ENCODE measurements at places on chromosomes 7 and 10. TPM values are rescaled to one million over a fixed set of nuclear protein-coding genes. Genes with fewer than 3 reads are reported as not detected.

The CYP2C8 gene
- 0.14 TPM for total RNA-seq

The PRF1 gene
- total RNA-seq = 28.6 TPM

The CALY gene
- not detected for total RNA-seq

The DOCK1 gene
- total RNA-seq = 0.81 TPM

The CHST15 gene
- 0.43 TPM for total RNA-seq

The SLC18A3 gene
- total RNA-seq = not detected

The PRSS37 gene
- not detected for total RNA-seq

The PEX1 gene
- total RNA-seq = 16.0 TPM

The FANK1 gene
- 0.42 TPM for total RNA-seq

The COL13A1 gene
- total RNA-seq = not detected

The SORCS1 gene
- not detected for total RNA-seq

DNA sequence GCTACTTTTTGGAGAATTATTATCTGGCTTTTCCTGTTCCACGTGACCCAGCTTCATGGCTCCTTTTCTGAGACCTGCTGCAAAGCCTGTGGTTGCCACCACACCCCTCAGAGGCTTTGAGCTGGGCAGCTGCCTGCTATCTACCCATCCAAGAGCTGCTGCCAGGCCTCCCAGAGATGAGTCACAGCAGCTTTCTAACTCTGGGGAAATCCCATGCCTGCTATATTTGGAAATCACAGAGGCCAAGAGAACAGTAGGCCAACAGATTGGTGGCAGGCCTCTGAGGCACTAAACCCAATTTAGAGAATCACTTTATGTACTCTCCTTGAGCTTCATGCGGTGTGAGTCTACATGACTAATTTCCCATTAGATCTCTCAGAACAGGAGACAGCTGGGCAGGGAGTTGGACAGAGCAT is 35.2 kb downstream of the SGCE start:
- H3K36me3 ChIP-seq = no peaks in the 10 kb centered on the region
- peaks cover 10% of the 10 kb centered on the region for H3K4me1 ChIP-seq
- H3K27ac ChIP-seq = no peak overlapping the region
- DNase-seq = peak; percentile 74

- no peaks in the 10 kb centered on the region for H3K4me1 ChIP-seq
- peak; percentile 2 for DNase-seq
- H3K27ac ChIP-seq = no peak overlapping the region
- H3K36me3 ChIP-seq = no peaks in the 10 kb centered on the region
- H3K4me3 ChIP-seq = no peak overlapping the region
- no peaks in the 10 kb centered on the region for H3K27me3 ChIP-seq
Observed at GRCh38 chr10:42975558-42976340, 101.1 kb upstream of the RET start.

- peak overlapping the region; percentile 96 for H3K27ac ChIP-seq
- H3K36me3 ChIP-seq = no peaks in the 10 kb centered on the region
- DNase-seq = peak; percentile 80
Observed at GRCh38 chr7:2870471-2870931, 26.4 kb upstream of the GNA12 start.

- no peak for DNase-seq
- peaks cover 25% of the 10 kb centered on the region for H3K36me3 ChIP-seq
- no peaks in the 10 kb centered on the region for H3K4me1 ChIP-seq
- no peak overlapping the region for H3K27ac ChIP-seq
- no peak overlapping the region for H3K4me3 ChIP-seq
Observed at GRCh38 chr10:18528292-18528691, 123.1 kb downstream of the NSUN6 start.

DNA sequence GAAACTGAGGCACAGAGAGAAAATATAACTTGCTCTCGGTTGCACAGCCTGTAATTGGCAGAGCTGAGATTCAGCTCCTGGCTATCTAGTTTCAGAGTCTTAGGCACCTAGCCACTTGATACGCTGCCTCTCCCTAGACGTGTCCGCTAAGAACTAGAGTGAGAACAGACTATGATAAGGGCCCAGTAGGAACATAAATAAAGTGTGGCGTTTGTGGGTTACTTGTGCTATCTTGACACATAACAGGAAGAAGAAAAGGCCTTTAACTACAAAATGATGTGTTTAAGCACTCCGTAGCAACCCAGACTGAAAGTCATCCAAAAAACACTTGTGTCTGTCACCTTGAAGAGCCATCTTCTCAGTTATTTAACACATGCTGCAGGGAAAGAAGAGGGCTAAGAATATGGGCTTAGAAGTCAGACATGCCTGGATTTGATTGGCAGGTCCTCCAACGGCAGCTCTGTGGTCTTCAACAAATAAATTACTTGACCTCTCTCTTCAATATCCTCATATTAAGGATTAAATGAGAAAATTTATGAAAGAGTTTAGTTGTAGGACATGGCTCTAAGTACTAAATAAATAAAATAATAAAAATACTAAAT is 96.2 kb downstream of the SGMS1 start:
- H3K4me3 ChIP-seq = no peak overlapping the region
- DNase-seq = no peak
- H3K36me3 ChIP-seq = peaks cover 4% of the 10 kb centered on the region
- H3K27me3 ChIP-seq = no peaks in the 10 kb centered on the region

DNA sequence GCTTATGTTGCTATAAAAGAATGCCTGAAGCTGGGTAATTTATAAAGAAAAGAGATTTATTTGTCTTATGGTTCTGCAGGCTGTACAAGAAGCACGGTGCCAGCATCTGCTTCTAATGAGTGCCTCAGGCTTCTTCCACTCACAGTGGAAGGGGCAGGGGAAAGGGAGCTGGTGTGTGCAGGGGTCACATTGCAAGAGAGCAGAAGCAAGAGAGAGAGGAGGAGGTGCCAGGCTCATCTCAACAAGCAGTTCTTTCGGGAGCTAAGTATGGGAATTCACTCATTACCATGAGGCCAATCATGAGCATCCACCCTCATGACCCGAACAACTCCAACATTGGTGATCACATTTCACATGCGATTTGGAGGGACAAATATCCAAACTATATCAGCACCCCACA is 17.2 kb upstream of the SLK start:
- DNase-seq = no peak
- no peaks in the 10 kb centered on the region for H3K36me3 ChIP-seq
- peaks cover 8% of the 10 kb centered on the region for H3K4me1 ChIP-seq

- H3K36me3 ChIP-seq = no peaks in the 10 kb centered on the region
- DNase-seq = no peak
- no peak overlapping the region for H3K4me3 ChIP-seq
- no peaks in the 10 kb centered on the region for H3K27me3 ChIP-seq
Observed at GRCh38 chr10:110824660-110825059, 47.1 kb upstream of the PDCD4 start.

DNA sequence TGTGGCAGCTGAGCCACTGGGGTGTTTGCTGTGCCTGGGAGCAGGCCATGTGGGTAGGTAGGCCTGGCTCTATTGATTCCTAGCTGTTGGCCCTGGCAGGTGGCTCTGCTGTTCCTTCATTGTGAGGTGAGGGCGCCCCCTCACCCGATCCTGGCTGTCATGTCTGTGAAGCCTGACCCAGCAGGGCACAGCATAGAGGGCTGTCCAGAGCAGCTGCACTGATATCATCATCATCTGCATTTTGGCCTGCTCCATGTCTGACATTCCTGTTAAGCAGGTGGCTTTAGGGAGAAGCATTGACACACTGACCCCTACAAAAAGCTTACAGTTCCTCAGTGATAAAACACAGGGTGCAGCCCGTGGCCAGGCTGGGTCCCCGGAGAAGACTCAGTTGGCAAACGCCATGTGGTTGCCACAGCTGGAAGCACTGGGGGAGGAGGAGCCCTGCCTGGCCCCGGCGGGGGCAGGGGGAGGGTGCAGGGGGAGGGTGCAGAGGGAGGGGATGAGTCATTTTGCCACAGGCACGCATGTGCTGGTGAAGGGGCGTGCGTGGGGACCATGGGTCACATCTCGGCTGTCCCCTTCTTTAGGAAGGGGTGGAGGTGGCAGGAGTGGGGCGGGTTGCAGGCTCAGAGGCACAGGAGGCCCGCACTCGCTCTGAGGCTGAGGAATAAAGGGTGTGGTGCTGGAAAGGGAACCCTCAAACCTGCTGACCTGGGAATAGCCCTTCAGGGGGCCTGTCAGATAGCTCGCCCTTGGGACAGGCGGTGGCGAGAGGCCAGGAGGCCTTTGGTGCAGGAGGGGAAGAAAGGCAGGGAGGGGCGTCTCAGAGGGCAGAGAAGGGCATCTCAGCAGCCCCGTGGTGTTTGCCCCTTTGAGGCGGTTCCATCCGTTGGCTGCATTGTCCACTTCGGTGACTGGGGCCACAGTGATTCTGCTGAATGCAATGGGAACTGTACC is 31.6 kb downstream of the IKZF1 start:
- H3K36me3 ChIP-seq = peaks cover 38% of the 10 kb centered on the region
- H3K4me3 ChIP-seq = no peak overlapping the region
- peak; percentile 93 for DNase-seq

DNA sequence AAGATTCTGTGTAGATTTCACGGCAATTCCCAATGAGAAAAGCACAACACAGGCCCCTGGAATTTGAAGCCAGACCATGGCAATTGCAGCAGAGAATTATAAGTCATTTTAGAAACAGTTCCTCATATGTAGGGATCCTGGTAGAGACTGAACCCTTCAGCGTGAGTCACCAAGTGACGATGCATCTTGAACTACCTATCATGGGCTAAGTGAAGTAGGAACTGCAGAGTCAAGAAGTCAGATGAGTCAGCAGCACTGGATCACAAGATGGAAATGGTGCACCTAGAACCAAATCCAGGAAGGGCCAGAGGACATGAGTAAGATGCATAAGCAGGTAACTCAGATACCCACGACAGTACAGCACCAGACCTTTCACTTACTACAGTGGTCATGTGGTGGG is 140.0 kb upstream of the TPK1 start:
- no peak for DNase-seq
- no peaks in the 10 kb centered on the region for H3K36me3 ChIP-seq
- no peak overlapping the region for H3K4me3 ChIP-seq
- no peaks in the 10 kb centered on the region for H3K4me1 ChIP-seq
- H3K27ac ChIP-seq = no peak overlapping the region
- peaks cover 11% of the 10 kb centered on the region for H3K27me3 ChIP-seq

- H3K27ac ChIP-seq = peak overlapping the region; percentile 87
- H3K27me3 ChIP-seq = peaks cover 2% of the 10 kb centered on the region
- peaks cover 3% of the 10 kb centered on the region for H3K36me3 ChIP-seq
- peak; percentile 25 for DNase-seq
- H3K4me3 ChIP-seq = no peak overlapping the region
- H3K4me1 ChIP-seq = peaks cover 35% of the 10 kb centered on the region
Observed at GRCh38 chr10:47164800-47165128, 135.2 kb upstream of the GDF10 start.

GRCh38 chr7:19139706-19140327 is 5.4 kb downstream of the FERD3L start:
- H3K36me3 ChIP-seq = no peaks in the 10 kb centered on the region
- no peaks in the 10 kb centered on the region for H3K4me1 ChIP-seq
- H3K27ac ChIP-seq = no peak overlapping the region
- DNase-seq = no peak
- H3K4me3 ChIP-seq = no peak overlapping the region

DNA sequence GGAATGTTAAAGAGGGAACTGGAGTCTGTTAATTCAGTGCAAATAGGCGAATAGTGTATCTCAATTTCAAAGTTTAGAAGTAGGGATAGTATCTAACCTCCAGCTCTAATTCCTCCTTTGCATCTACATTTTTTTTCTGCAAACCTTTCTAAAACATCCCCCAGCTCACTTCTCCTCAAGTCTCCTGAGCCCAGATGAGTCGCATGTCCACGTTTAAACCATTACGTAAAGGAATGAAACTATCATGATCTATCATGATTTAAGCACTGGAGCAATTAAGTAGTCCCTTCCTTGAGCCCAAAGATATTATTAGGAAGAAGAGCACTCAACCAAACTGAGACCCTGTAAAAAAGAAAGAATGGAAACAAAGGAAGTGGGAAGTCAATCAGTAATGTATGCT is 29.9 kb downstream of the GPR22 start:
- DNase-seq = no peak
- no peaks in the 10 kb centered on the region for H3K27me3 ChIP-seq
- H3K27ac ChIP-seq = no peak overlapping the region
- H3K4me1 ChIP-seq = peaks cover 7% of the 10 kb centered on the region
- no peak overlapping the region for H3K4me3 ChIP-seq
- H3K36me3 ChIP-seq = peaks cover 8% of the 10 kb centered on the region

GRCh38 chr7:27171325-27171636 is 2.8 kb downstream of the HOXA10 start:
- no peak for DNase-seq
- H3K36me3 ChIP-seq = no peaks in the 10 kb centered on the region
- peaks cover 18% of the 10 kb centered on the region for H3K4me1 ChIP-seq
- H3K27ac ChIP-seq = no peak overlapping the region
- no peak overlapping the region for H3K4me3 ChIP-seq
- H3K27me3 ChIP-seq = peaks cover 65% of the 10 kb centered on the region

- no peak overlapping the region for H3K4me3 ChIP-seq
- H3K27me3 ChIP-seq = no peaks in the 10 kb centered on the region
- peak; percentile 60 for DNase-seq
- peak overlapping the region; percentile 49 for H3K27ac ChIP-seq
- H3K36me3 ChIP-seq = peaks cover 36% of the 10 kb centered on the region
Observed at GRCh38 chr10:78045237-78045636, 11.6 kb downstream of the RPS24 start.

DNA sequence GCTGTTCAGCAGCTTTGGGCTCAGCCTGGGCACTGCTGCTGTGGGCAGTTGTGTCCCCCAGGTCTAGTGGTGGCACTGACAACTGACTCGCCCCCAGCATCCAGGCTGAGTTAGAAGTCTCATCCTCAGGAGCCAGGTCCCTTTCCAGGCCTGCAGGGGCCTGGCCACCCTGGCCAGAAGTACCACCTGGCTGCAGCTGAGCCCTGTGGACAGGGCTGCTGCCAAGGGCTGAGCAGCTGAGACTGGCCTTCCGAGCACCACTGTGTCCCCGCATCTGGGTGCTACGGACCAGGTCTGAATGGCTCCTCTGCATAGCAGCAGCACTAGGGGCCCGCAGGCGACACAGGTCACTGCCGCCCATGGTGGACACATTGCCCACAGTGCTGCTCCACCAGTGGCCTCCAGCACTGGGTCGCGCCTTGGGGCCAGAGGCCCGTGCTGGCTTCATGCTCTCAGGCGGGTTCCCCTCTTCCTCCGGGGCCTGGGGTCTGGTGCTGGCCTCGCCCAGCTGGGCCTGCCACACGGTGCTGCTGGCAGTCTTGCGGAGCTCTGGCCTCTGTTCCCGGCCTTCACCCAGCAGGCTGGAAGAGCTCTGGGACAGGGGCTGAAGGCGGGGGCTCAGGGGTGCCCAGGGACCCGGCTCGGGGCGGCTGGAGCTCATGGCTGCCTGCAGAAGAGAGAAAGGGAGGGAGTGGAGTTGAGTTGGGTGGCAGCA is 6.2 kb downstream of the GPRIN2 start:
- no peak for DNase-seq
- no peak overlapping the region for H3K4me3 ChIP-seq
- no peaks in the 10 kb centered on the region for H3K36me3 ChIP-seq
- no peaks in the 10 kb centered on the region for H3K27me3 ChIP-seq

All from activated CD4-positive, alpha-beta T cell treated with anti-CD3 and anti-CD28 coated beads for 36 hours (primary cell).